ENCODE measurements at places on chromosomes 5 and 9. TPM values are rescaled to one million over a fixed set of nuclear protein-coding genes. Genes with fewer than 3 reads are reported as not detected.
A peak's percentile ranks its signal among the peaks of the same experiment; 100 is the strongest.

Gene LCN6
- total RNA-seq: not detected

Gene NELFB
- total RNA-seq: 47.1 TPM

Gene LRRC19
- total RNA-seq: not detected

Gene FBXO10
- total RNA-seq: 1.1 TPM

Gene STPG3
- not detected for total RNA-seq

Gene FBP2
- total RNA-seq: not detected

Gene CDH9
- total RNA-seq: not detected

Gene EFNA5
- total RNA-seq: not detected

Gene N4BP3
- total RNA-seq: 1.4 TPM

Gene C9orf153
- total RNA-seq: 0.40 TPM

Gene DYNC2I2
- total RNA-seq: 32.8 TPM

Gene SPINK5
- total RNA-seq: not detected

Gene SOHLH1
- total RNA-seq: not detected

GRCh38 chr9:69454321-69454720, 129.3 kb downstream of the ENTREP1 start:
- no peaks in the 10 kb centered on the region for H3K36me3 ChIP-seq
- no peaks in the 10 kb centered on the region for H3K27me3 ChIP-seq
- no peak overlapping the region for H3K4me3 ChIP-seq
- no peak overlapping the region for H3K27ac ChIP-seq

DNA sequence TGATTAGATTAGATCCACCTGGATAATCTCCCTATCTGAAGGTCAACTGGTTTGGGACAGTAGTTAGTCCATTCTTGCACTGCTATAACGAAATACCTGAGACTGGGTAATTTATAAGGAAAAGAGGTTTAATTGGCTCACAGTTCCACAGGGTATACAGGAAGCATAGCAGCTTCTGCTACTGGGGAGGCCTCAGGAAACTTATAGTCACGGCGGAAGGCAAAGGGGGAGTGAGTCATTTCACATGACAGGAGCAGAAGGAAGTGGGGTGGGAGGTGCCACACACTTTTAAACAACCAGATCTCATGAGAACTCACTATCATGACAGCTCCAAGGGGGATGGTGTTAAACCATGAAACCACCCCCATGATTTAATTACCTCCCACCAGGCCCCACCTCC, 9.9 kb downstream of the C9orf40 start:
- H3K36me3 ChIP-seq: peaks cover 15% of the 10 kb centered on the region
- peak; percentile 64 for DNase-seq
- no peak overlapping the region for H3K4me3 ChIP-seq
- H3K27me3 ChIP-seq: no peaks in the 10 kb centered on the region
- peaks cover 9% of the 10 kb centered on the region for H3K4me1 ChIP-seq

GRCh38 chr9:105087910-105088898, 156.2 kb upstream of the SLC44A1 start:
- H3K36me3 ChIP-seq: no peaks in the 10 kb centered on the region
- DNase-seq: no peak
- H3K4me1 ChIP-seq: no peaks in the 10 kb centered on the region
- no peak overlapping the region for H3K27ac ChIP-seq

DNA sequence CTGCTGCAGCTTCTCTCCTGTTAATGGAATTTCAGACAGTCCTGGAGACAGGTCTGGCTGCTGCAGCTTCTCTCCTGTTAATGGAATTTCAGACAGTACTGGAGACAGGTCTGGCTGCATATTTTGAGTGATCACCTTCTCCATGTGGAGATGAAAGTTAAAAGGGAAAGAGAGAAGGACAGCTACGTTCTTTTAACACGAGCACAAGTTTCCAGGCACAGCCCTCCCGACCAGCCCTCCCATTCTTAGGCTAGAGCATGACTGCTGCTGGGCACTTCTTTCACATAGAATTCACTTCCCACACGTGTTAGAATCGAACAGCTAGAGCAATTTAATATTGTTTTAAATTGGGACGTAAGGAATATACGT, 133.3 kb upstream of the DMRT1 start:
- no peak for DNase-seq
- H3K36me3 ChIP-seq: peaks cover 7% of the 10 kb centered on the region
- H3K27ac ChIP-seq: no peak overlapping the region

- H3K4me3 ChIP-seq: no peak overlapping the region
- H3K27ac ChIP-seq: no peak overlapping the region
- H3K27me3 ChIP-seq: no peaks in the 10 kb centered on the region
These were observed 373.8 kb downstream of the NDUFS4 start for GRCh38 chr5:53934151-53934820.

- no peaks in the 10 kb centered on the region for H3K27me3 ChIP-seq
- H3K27ac ChIP-seq: no peak overlapping the region
- no peak overlapping the region for H3K4me3 ChIP-seq
These were observed 41.5 kb downstream of the EDIL3 start for GRCh38 chr5:84343171-84343570.

DNA sequence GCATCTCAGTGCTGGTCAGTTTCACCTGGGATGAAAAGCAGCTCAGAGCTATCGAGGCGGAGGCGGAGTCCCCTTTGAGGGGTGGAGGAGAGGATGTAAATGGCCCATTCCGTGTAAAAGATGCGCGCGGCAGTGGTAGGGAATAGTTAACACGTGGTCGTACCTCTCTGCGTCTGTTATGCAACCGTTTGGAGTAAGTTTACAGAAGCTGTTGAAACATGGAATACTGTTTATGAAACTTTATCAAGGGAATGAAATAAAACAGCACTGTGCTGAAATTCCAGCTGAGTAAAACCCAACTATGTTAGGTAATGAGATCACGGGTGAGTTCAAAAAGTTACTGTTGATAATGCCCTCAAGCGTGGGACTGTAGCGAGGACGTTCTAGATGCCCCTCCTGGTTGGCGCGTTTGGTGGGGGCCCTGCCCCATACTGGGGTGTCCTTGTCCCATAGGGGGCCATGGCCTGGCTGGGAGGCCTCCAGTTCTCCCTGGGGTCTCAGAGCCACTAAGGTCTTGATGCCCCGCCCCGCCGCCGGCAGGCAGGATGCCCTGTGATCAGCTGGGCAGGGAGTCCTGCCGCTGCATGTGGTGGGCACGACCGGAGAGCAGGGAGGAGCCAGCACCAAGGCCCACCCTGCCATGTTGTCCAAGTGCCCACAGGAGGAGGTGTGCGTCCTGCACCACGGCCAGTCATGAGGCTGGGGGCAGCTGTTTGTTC, 90.9 kb downstream of the COL5A1 start:
- H3K36me3 ChIP-seq: no peaks in the 10 kb centered on the region
- H3K27ac ChIP-seq: no peak overlapping the region
- H3K27me3 ChIP-seq: no peaks in the 10 kb centered on the region
- no peak overlapping the region for H3K4me3 ChIP-seq
- H3K4me1 ChIP-seq: no peaks in the 10 kb centered on the region
- no peak for DNase-seq

GRCh38 chr9:78291240-78291925, 5.5 kb upstream of the PSAT1 start:
- H3K36me3 ChIP-seq: no peaks in the 10 kb centered on the region
- no peak overlapping the region for H3K4me3 ChIP-seq
- peaks cover 20% of the 10 kb centered on the region for H3K4me1 ChIP-seq

DNA sequence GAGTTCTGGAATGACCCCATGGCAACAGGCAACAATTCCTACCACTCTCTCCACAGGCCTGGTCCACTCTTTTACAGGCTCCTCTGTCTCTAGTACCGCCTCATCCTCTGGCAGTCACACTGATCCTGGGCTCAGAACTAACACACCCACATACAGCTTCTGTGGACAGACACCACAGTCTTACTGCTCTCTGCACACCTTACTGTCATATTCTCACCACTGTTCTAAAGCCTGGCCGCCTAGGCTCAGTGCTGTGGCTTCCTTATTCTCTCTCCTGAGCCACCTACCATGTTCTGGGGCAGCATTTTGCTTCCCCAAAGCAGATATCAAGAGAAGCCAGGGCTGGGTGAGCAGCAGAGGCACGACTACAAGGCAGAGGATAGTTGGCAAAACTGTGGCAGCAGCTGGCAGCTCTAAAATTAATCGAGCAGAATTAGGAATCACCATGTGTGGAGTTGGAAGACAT, 14.8 kb downstream of the REEP5 start:
- H3K27me3 ChIP-seq: no peaks in the 10 kb centered on the region
- peaks cover 5% of the 10 kb centered on the region for H3K36me3 ChIP-seq
- H3K4me3 ChIP-seq: no peak overlapping the region
- DNase-seq: no peak
- H3K4me1 ChIP-seq: peaks cover 9% of the 10 kb centered on the region

DNA sequence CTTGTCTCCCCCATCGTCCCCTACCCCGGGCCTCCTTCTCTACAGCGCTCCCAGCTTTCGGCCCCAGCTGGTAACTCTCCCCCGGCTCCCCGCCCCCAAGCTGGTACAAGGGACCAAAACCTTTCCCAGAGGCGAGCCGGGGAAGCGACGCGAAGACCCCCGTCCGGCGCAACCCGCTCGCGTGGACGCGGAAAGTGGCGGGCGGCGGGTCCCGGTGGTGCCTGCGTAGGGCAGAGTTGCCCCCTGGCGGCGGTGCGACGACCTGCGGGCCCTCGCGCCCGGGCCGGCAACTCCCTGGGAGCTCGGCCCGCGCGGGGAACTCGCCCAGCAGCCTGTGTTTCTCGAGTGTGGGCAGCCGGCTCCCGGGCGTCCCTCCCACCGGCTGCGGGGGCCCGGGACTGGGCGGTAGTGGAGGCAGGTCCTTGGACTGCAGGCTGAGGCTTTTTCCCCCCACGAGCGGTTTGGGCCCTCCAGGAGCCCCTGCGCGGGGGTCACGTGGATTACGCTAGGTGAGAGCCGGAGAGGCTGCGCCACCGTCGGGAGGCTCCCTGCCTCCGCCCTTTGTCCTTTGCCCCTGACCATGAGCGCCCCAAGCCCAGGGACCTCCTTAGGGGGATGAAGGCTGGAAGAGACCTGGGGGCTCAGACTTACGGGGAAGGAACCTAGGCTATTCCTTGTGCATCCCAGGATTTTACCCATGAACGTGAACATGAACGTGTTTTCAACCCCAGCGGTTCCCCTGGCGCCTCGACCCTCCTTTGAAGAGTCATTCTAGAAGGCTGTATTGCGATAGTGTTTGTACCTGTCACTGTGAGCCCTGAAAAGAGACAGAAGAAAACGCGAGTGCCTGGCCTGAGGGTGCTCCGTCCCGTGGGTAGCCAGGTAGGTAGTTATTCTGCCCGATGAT, 2.9 kb upstream of the FOXD1 start:
- H3K36me3 ChIP-seq: no peaks in the 10 kb centered on the region
- H3K4me1 ChIP-seq: peaks cover 2% of the 10 kb centered on the region

- H3K4me1 ChIP-seq: no peaks in the 10 kb centered on the region
- H3K27me3 ChIP-seq: no peaks in the 10 kb centered on the region
- no peak overlapping the region for H3K27ac ChIP-seq
- no peak for DNase-seq
- peaks cover 1% of the 10 kb centered on the region for H3K36me3 ChIP-seq
- H3K4me3 ChIP-seq: no peak overlapping the region
These were observed 166.4 kb downstream of the FAM170A start for GRCh38 chr5:119795768-119796167.

DNA sequence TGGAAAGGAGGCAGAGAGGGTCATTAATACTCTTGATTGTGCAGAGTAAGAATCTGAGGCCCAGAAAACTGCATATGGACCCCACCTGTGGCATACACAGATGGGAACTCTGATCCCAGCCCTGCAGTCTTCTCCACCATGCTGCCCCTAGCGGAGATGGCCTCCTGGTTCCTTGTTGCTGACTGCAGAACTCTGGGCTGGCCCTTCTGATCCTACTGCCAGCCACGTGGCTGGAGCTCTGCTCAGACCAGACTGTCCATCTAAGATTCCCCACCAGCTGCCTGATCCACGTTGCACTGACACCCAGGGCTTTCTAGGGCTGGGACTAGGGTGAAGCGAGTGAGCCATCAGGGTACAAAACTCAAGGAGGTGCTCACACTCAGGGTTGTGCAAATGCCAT, 245.7 kb upstream of the NR4A3 start:
- no peaks in the 10 kb centered on the region for H3K36me3 ChIP-seq
- no peaks in the 10 kb centered on the region for H3K4me1 ChIP-seq
- H3K27me3 ChIP-seq: no peaks in the 10 kb centered on the region
- H3K4me3 ChIP-seq: no peak overlapping the region

DNA sequence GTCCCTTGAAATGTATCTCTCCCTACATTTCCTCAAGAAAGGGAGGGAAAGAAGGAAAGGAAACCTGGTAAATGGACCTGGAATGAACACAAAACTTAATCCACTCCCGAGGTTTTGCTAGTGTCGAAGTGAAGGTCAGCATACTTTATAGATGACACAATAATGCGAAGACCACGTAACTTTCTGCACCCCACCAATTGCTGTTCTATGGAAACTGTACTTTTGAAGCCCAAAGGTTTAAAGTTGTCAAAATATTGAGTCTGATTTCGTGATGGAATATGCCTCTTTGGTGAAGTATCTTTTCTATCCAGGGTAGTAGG, 103.7 kb downstream of the SNCAIP start:
- H3K27ac ChIP-seq: no peak overlapping the region
- no peaks in the 10 kb centered on the region for H3K4me1 ChIP-seq
- H3K27me3 ChIP-seq: no peaks in the 10 kb centered on the region
- no peak for DNase-seq

- no peak overlapping the region for H3K4me3 ChIP-seq
- no peak overlapping the region for H3K27ac ChIP-seq
- no peaks in the 10 kb centered on the region for H3K36me3 ChIP-seq
- no peaks in the 10 kb centered on the region for H3K4me1 ChIP-seq
- DNase-seq: no peak
These were observed 25.7 kb downstream of the SYK start for GRCh38 chr9:90827181-90827871.
